A549 treated with RU486 at 1 μM for 4 hours (cell line): ENCODE measurements at places on chromosomes 11 and 22. TPM values are rescaled to one million over a fixed set of nuclear protein-coding genes. Genes with fewer than 3 reads are reported as not detected.

The MRGPRE gene
- total RNA-seq: 0.17 to 0.18 TPM in 2 of 5 replicates, not detected in the others

The TBX10 gene
- total RNA-seq: not detected in 5 replicates

The TCN1 gene
- 0.15 to 0.50 TPM (median 0.43 TPM) in 5 replicates for total RNA-seq

The MUC6 gene
- 0.01 TPM in 2 of 5 replicates, not detected in the others for total RNA-seq

The LGR4 gene
- total RNA-seq: 18.7 to 45.5 TPM (median 40.5 TPM) in 5 replicates

The RASSF10 gene
- 7.0 to 9.4 TPM (median 7.6 TPM) in 5 replicates for total RNA-seq

The RFPL1 gene
- not detected in 5 replicates for total RNA-seq

The CDKN1C gene
- total RNA-seq: 0.39 to 0.85 TPM (median 0.73 TPM) in 5 replicates

The OR5A1 gene
- total RNA-seq: not detected in 5 replicates

The RBMXL2 gene
- not detected in 5 replicates for total RNA-seq

The SLC5A12 gene
- total RNA-seq: not detected in 5 replicates

The ASCL2 gene
- total RNA-seq: 0.08 to 0.09 TPM in 2 of 5 replicates, not detected in the others

The EFCAB6 gene
- 0.16 to 0.99 TPM (median 0.36 TPM) in 5 replicates for total RNA-seq

The CRYBB3 gene
- total RNA-seq: not detected in 5 replicates

The CD3E gene
- total RNA-seq: not detected in 5 replicates

The RAB1B gene
- total RNA-seq: 124 to 152 TPM (median 145 TPM) in 5 replicates

The C11orf91 gene
- total RNA-seq: 0.50 to 1.3 TPM (median 0.98 TPM) in 5 replicates

The GANAB gene
- 241 to 274 TPM (median 257 TPM) in 5 replicates for total RNA-seq

The HBD gene
- total RNA-seq: not detected in 5 replicates

The CADM1 gene
- 21.2 to 24.5 TPM (median 22.0 TPM) in 5 replicates for total RNA-seq

The HMOX1 gene
- total RNA-seq: 621 to 911 TPM (median 716 TPM) in 5 replicates

The GGTLC3 gene
- not detected in 5 replicates for total RNA-seq

The VPREB1 gene
- total RNA-seq: not detected in 5 replicates

The BET1L gene
- 39.2 to 51.8 TPM (median 44.9 TPM) in 5 replicates for total RNA-seq

The SCGB1A1 gene
- total RNA-seq: 0.39 TPM in 1 of 5 replicates, not detected in the others

The OR8B3 gene
- not detected in 5 replicates for total RNA-seq

The SLC6A5 gene
- total RNA-seq: not detected in 5 replicates

The APOC3 gene
- not detected in 5 replicates for total RNA-seq

The CLMP gene
- 25.7 to 29.6 TPM (median 27.6 TPM) in 5 replicates for total RNA-seq

The BBOX1 gene
- total RNA-seq: 0.06 to 0.09 TPM in 2 of 5 replicates, not detected in the others

The CRYBB1 gene
- not detected in 5 replicates for total RNA-seq

The TNNT3 gene
- not detected in 5 replicates for total RNA-seq

The CCDC89 gene
- total RNA-seq: not detected in 5 replicates

The OR10D3 gene
- total RNA-seq: not detected in 5 replicates

The SUSD2 gene
- 49.5 to 67.2 TPM (median 59.6 TPM) in 5 replicates for total RNA-seq

The OR2AG1 gene
- total RNA-seq: not detected in 5 replicates

The SLC22A25 gene
- total RNA-seq: not detected in 5 replicates

The PRDM11 gene
- total RNA-seq: 4.6 to 7.4 TPM (median 7.1 TPM) in 5 replicates

The C1QTNF4 gene
- total RNA-seq: 0.13 to 0.22 TPM in 2 of 5 replicates, not detected in the others

The FREY1 gene
- 0.20 to 1.00 TPM (median 0.32 TPM) in 3 of 5 replicates, not detected in the others for total RNA-seq

The SRPRA gene
- total RNA-seq: 60.5 to 64.2 TPM (median 61.0 TPM) in 5 replicates

The FIBIN gene
- total RNA-seq: not detected in 5 replicates

The TMEM135 gene
- total RNA-seq: 11.4 to 17.6 TPM (median 15.3 TPM) in 5 replicates

The CABP7 gene
- total RNA-seq: 0.14 to 0.29 TPM (median 0.21 TPM) in 5 replicates

The CEND1 gene
- total RNA-seq: 1.4 to 2.0 TPM (median 1.6 TPM) in 5 replicates

The DNAJB7 gene
- total RNA-seq: not detected in 5 replicates

The C11orf21 gene
- total RNA-seq: not detected in 5 replicates

The OR51B4 gene
- total RNA-seq: not detected in 5 replicates

The CCDC73 gene
- not detected in 5 replicates for total RNA-seq

The OSM gene
- total RNA-seq: not detected in 5 replicates

The DSCAML1 gene
- total RNA-seq: 0.13 to 0.31 TPM (median 0.22 TPM) in 5 replicates

The ROBO4 gene
- total RNA-seq: 0.02 TPM in 1 of 5 replicates, not detected in the others

The TENM4 gene
- 0.01 to 0.19 TPM (median 0.14 TPM) in 3 of 5 replicates, not detected in the others for total RNA-seq

The MOB2 gene
- 33.6 to 47.2 TPM (median 39.7 TPM) in 5 replicates for total RNA-seq

The MYBPC3 gene
- total RNA-seq: 0.06 to 0.13 TPM (median 0.08 TPM) in 5 replicates

The CD6 gene
- total RNA-seq: 0.08 to 0.18 TPM (median 0.13 TPM) in 3 of 5 replicates, not detected in the others

The MPZL3 gene
- 0.22 to 0.38 TPM (median 0.33 TPM) in 5 replicates for total RNA-seq
